ENCODE measurements at places on chromosomes 3 and 15.

DNA sequence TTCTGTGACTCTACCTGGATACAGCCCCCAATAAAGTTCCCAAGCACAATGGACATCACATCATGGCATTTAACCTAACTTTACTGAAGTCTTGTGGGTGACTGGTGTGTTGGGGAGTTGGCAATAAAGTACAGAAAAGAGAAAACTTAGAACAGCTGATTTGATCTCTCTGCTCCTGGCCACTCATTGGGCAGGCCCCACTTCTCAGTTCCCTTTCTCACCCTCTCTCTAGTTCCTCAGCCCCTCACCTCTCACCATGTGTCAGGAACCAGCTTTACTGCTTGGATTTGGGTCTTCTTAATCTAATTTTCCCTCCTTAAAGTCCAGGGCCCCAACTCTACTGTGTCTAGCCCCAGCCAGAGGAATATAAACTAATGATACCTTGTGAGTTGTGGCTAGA, 713 bp upstream of the MUC13 start:
- no peak for DNase-seq

GRCh38 chr3:133295944-133296917, 103.6 kb upstream of the BFSP2 start:
- DNase-seq = no peak

GRCh38 chr3:125083776-125084175, 28.0 kb upstream of the HEG1 start:
- no peak for DNase-seq

DNA sequence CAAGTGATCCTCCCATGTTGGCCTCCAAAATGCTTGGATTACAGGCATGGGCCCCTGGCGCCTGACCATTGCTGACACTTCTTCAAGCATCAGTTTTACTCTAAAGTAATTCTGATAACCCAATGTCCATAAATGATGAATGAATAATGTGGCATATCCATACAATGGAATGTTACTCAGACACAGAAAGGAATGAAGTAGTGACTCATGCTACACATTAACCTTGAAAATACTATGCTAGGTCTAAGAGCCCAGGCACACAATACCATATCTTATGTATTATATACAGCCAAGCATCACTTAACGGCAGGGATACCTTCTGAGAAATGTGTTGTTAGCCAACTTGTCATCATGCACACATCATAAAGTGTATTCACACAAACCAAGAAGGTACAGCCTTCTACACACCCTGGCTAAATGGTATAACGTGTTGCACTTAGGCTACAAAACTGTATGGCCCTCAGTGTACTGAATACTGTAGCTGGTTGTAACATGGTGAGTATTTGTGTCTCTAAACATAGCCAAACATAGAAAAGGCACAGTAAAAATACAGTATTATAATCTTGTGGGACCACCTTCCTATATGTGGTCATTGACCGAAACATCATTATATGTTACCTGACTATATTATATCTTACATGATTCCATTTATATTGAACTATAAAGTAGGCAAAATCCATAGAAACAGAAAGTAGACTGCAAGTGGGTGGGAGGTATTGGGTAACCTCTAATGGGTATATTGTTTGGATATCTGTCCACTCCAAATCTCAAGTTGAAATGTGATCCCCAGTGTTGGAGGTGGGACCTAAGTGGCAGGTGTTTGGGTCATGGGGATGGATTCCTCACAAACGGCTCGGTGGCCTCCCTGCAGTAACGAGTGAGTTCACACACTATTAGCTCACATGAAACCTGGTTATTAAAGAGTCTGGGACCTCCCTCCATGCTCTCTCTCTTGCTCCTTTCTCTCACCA, 31.4 kb downstream of the MKRN2 start:
- DNase-seq = no peak

GRCh38 chr3:136067211-136067610, 101.7 kb downstream of the PPP2R3A start:
- DNase-seq = no peak

DNA sequence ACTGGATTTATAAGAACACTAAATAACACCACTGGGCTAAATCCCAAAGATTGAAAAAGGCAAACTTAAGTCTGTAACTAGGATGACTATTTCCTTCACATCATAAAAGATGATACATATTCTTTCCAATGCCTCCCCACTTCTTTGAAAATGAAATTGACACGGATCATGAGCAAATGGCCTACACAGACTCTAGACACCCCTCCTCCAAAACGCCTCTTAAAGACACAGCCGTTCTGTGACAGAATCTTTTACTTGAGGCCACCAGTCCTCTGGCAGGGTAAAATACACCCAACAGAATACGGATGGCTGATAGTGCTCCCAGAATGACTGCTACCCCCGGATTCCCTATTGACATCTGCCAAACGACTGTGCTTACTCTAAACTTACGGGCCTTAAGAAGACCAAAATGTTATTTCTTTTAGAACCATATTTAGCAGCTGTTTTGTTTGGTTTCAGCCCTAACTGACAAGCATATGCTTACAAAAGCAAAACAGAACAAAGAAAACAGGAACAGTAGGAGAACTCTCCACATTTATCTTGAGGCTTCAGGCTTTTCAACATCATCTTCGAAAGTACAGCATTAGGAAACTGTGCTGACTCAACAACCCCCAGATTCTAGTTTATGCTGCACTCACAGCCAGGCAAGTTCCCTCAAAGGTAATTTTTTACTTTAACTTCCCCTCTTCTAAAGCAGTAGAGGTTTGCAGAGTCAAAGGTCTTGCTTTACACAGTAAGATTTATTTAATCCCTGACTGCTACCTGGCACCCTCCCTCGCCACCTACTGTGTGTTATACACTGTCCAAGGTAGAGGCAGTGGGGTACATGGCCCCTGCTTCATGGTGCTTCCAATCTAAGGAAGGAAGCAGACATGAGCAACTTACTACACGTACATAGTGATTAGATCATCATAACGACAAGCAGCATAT, 84.3 kb downstream of the TNIK start:
- no peak for DNase-seq

- DNase-seq = no peak
Observed at GRCh38 chr3:39849992-39850715, 40.7 kb downstream of the MYRIP start.

- no peak for DNase-seq
Observed at GRCh38 chr3:180246688-180247195, 210.0 kb upstream of the PEX5L start.

DNA sequence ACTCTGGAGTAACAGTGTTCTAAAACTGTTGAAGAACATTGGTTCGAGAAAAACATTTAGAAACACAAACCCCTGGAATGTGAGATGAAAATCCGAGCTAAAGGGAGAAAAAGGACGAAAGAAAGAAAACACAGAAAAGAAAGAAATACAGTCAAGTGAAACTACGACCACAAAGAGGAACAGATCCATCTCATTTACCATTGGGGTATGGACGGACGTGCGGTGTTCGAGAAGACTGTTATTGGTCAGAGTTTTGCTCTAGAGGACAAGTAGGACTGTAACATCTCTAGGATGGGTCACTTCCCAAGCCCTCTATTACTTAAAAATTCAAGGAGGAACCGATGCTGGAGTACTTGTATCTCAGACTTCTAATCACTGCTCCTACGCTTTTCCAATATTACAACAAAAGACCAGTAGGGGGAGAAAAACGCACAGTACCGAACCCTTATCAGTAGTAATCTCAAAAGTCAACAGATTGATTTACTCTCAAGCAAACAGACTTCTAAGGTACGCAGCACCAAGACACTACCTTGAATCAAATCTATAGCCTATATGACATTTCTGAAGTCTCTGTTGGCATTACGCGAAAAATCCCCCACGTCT, 1.1 kb upstream of the PIK3CA start:
- peak; percentile 15 for DNase-seq

DNA sequence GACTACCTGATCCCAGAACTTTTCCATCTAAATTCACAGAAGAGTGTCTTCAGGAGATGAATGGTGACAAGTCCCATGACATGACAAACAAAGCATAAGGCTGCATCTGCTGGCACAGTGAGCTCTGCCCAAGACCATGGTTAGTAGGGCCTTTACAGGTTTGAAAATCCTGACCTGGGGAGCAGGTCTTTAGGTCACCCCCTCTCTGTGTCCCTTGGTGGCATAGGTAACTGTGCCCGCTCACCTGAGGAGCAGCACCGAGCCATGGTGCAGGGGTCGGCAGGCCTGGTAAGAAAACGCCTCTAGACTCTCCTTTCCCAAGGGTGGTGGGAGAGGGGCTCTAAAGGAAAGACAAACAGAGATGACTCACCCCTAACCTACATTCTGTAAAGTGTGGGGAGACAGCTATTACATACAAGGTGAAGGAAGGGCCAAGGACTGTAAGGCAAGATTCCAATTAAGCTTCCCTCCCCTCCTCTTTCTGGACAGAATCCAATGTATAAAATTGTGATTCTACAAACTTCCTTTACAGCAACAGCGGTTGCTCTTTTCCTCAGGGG, 74.0 kb downstream of the SATB1 start:
- no peak for DNase-seq

GRCh38 chr3:23549148-23549910, 256.4 kb upstream of the UBE2E1 start:
- no peak for DNase-seq

GRCh38 chr3:172213904-172214303, 174.5 kb downstream of the FNDC3B start:
- DNase-seq = no peak

DNA sequence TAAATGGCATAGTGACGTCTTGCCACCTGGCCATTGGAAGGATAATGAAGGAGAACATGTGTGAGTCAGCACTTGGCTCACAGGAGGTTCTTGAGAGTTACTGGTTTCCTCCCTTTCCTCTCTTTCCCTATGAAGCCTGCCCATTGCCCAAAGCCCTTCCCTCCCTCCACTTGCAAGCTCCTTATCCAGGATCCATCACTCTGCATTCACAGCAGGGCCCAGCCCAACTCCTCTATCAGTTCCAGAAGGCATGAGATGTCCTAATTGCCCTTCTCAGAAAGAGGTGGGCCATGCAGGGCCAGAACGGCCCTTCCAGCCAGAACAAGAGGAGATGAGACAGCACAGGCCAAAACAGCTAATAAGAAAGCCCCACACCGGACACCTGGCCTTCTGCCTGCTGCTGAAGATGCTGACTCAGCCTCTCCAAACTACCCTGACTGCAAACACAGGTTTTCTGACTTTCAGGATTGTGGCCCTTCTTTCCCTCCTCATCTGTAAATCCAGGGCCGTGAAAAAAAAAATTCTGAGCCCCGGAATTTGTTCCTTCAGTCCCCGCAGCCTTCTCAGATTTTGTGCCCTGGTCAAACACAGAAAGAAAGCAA, 29.7 kb downstream of the HAPLN3 start:
- DNase-seq = no peak

- no peak for DNase-seq
Observed at GRCh38 chr3:149411583-149411982, 34.1 kb upstream of the TM4SF1 start.

GRCh38 chr15:71462638-71463037, 347.4 kb downstream of the THSD4 start:
- no peak for DNase-seq

GRCh38 chr3:159839561-159840379, 148.9 kb upstream of the IL12A start:
- DNase-seq = no peak

- DNase-seq = no peak
Observed at GRCh38 chr15:63588826-63589225, 8.4 kb upstream of the FBXL22 start.

- no peak for DNase-seq
Observed at GRCh38 chr3:53778153-53778552, 68.1 kb downstream of the CHDH start.

GRCh38 chr15:25469377-25469776, 30.6 kb upstream of the UBE3A start:
- DNase-seq = no peak

- no peak for DNase-seq
Observed at GRCh38 chr15:50046159-50046558, 72.9 kb downstream of the ATP8B4 start.

- no peak for DNase-seq
Observed at GRCh38 chr3:134579141-134579665, 71.6 kb downstream of the KY start.

DNA sequence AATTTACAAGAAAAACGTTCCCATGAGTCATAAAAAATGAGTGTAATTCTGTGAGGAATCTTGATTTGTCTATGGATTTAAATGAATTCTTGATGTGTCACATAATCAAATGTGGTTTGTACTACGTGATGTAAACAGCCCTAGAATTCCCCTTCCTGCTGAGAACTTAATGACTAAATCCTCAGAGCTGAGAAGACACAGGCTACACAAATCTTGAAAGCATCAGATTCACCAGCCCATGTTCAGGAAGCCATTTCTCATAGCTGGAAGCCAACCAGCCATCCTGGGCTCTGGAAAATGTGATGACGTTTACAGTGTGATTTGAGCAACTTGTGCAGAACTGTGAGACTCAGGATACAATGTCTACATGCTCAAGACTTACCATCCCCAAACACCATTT, 193.7 kb upstream of the MME start:
- no peak for DNase-seq

DNA sequence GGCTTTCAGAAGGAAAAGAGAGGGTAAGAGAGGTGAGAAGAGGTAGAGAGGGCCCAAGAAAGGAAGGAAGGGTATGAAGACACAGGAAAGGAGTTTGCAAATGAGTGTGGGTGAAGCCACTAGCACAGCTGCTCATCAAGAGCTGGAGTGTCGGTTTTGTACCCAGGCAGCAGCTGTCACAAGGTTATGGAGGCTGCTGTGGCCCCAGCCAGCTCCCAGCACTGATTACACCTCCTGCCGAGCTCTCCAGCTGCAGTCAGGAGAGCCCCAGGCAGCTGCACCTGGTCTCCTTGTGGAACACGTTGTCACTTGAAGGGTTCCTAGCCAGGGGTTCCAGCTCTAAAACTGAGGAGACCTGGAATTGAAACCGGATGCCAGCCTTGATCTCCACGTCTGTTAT, 60.4 kb upstream of the CHD2 start:
- DNase-seq = no peak

DNA sequence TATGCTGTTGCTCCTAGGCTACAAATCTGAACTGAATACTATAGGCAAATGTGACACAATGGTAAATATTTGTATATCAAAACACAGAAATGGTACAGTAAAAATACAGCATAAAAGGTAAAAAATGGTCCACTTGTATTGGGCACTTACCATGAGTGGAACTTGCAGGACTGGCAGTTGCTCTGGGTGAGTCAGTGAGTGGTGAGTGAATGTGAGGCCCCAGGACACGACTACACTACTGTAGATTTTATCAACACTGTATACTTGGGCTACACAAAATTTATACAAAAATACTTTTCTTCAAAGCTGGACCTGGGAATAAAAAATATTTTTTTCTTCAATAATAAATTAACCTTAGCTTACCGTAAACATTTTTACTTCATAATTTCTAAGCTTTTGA, 41.6 kb upstream of the DUT start:
- DNase-seq = no peak

DNA sequence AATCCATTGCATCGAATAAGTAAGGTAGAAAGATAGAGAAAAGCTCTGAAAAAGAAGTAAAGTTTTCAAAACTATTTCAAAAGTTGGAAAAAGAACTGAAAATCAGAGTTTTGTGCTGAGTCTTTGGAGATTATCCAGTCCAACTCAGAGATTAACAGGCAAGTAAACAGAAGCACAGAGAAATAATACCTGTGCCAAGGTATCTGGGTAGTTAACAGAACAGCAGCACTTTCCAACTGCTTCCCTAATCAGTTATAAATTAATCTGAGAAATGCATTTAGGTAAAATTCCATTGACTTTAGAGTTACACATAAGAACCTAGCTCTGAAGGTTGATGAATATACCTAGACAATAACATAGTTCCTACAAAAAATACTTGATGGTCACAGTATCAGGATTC, 355.3 kb downstream of the TBC1D5 start:
- no peak for DNase-seq

- no peak for DNase-seq
Observed at GRCh38 chr3:191340351-191340750, 10.0 kb upstream of the UTS2B start.
